Forelimb muscle (tissue), 1 donor: ENCODE measurements at places on chromosomes 3 and 15. TPM values are rescaled to one million over a fixed set of nuclear protein-coding genes. Genes with fewer than 3 reads are reported as not detected.

The CLDN1 gene
- polyA plus RNA-seq = 2.6 TPM

The TTLL13 gene
- 0.20 TPM for polyA plus RNA-seq

The DCLK3 gene
- polyA plus RNA-seq = 2.0 TPM

The ENTPD3 gene
- polyA plus RNA-seq = 0.46 TPM

The SLC22A13 gene
- 0.24 TPM for polyA plus RNA-seq

The NOX5 gene
- polyA plus RNA-seq = 0.24 TPM

The CFAP20DC gene
- 1.6 TPM for polyA plus RNA-seq

The SLCO3A1 gene
- polyA plus RNA-seq = 4.0 TPM

The TMEM45A gene
- polyA plus RNA-seq = 14.4 TPM

The RAB6B gene
- polyA plus RNA-seq = 10.7 TPM

The MKRN3 gene
- polyA plus RNA-seq = 5.8 TPM

The P2RY14 gene
- polyA plus RNA-seq = 1.4 TPM

The NRROS gene
- polyA plus RNA-seq = 5.1 TPM

The FILIP1L gene
- 50.9 TPM for polyA plus RNA-seq

The GOLGA6B gene
- 0.75 TPM for polyA plus RNA-seq

The PYGO1 gene
- polyA plus RNA-seq = 8.4 TPM

The TEX55 gene
- polyA plus RNA-seq = not detected
